ENCODE measurements at places on chromosomes 5 and 9.

DNA sequence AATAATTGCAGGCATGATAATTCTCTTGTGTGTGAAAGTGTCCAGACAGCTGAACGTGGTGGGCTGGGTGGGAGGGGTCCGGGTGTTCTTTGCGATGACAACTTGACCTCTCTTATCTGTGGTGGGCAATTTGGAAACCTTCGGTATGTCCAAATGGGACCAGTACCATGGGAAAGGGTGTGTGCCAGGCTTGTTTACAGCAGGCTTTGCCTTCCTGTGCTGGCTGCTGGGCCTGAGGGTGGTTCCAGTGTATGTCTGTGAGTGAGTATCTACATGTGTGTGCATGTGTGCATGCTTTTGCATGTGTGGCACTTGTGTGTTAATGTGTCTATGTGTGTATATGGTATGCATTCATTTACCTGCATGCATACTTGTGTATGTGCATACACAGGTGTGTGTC is 166.4 kb downstream of the GADD45G start:
- no peak for DNase-seq

- no peak for DNase-seq
Measured at GRCh38 chr5:33978306-33978705, 6.2 kb downstream of the SLC45A2 start.

GRCh38 chr5:33794550-33795181 is 97.1 kb downstream of the ADAMTS12 start:
- no peak for DNase-seq

- DNase-seq: no peak
Measured at GRCh38 chr5:5387192-5387591, 35.3 kb upstream of the ICE1 start.

- DNase-seq: no peak
Measured at GRCh38 chr9:127761061-127761460, 17.4 kb downstream of the SH2D3C start.

GRCh38 chr5:104751969-104752368 is 1189.4 kb upstream of the NUDT12 start:
- DNase-seq: no peak

- peak; percentile 39 for DNase-seq
Measured at GRCh38 chr9:34589636-34590380, at the start of gene CNTFR. CNTFR (minus strand) TSS chr9:34589724; CDS start chr9:34568981, 20,743 bp downstream.

DNA sequence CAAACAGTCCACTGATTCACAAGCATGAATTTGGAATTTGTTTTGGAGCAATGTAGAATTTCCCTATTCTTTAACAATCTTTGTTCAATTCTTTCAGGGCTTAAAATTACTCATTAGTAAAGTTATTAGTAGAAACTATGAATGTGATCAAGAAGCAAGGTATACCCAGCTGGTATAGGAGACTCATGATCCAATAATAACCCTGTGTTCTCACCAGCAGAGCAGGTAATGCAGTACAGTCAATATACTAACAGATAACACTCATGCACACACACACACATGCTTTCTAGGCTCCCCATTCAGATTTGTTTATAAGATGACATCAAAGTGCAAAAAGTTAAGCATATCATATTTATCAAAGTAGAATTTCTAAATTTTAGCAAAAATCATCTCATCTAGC is 445.2 kb downstream of the ELAVL2 start:
- no peak for DNase-seq

DNA sequence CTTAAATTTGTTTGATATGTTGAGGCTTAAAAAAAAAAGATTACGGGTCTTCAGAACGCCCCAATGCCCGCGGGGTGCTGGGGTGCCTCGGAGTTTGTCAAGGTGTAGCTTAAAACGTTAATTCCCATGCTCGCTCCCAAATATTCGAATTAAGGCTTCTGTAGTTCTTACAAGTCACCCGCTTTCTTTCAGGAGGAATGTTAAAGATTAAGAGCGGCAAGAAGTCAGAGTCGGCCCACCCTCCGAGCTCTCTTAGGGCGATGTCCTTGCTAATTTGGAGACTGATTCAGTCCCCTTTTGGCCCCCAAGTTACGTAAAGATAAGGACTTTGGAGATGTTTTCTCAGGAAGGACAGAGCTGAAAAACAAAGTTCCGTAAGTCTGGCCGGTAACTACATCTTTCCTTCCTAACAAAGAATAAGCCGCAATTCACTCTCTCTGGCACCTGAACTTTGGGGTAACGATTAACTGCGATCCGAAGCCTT is 746 bp upstream of the NPM1 start:
- DNase-seq: peak; percentile 3

- DNase-seq: no peak
Measured at GRCh38 chr5:143225511-143225910, 178.0 kb downstream of the NR3C1 start.

DNA sequence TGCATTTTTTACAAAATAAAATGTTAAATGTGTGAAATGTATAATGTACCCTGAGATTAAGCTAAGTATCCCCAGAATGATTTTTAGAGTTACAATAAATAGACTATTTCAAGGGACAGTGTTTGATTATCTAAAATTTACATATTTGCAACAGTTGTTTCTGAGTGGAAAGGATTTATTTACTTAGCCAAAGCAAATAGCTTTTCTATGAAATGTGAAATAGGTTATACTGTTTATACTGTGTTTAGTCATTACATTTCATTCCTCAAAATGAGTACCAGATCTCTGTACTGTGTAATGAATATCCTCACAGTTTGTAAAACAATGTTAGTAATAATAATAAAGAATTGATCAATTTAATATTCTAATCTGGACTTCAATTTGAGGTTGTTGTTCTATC is 1019.0 kb downstream of the NR2F1-AS1 start:
- DNase-seq: no peak

GRCh38 chr5:91269198-91269597 is 113.9 kb downstream of the ARRDC3 start:
- no peak for DNase-seq

GRCh38 chr5:109866051-109866450 is 176.3 kb downstream of the MAN2A1 start:
- no peak for DNase-seq
